Activated T-helper 17 cell treated with anti-CD3 and anti-CD28 coated beads, Interleukin-2, amount 50 U/mL, for 72 hours (primary cell): ENCODE measurements at places on chromosomes 5 and 9.
A peak's percentile ranks its signal among the peaks of the same experiment; 100 is the strongest.

GRCh38 chr5:31221001-31221400 is 27.5 kb downstream of the CDH6 start:
- ATAC-seq: no peak

- no peak for ATAC-seq
Observed at GRCh38 chr9:122333169-122333808, 37.5 kb upstream of the PTGS1 start.

GRCh38 chr9:109579191-109579948 is 81.3 kb upstream of the PTPN3 start:
- no peak for ATAC-seq

DNA sequence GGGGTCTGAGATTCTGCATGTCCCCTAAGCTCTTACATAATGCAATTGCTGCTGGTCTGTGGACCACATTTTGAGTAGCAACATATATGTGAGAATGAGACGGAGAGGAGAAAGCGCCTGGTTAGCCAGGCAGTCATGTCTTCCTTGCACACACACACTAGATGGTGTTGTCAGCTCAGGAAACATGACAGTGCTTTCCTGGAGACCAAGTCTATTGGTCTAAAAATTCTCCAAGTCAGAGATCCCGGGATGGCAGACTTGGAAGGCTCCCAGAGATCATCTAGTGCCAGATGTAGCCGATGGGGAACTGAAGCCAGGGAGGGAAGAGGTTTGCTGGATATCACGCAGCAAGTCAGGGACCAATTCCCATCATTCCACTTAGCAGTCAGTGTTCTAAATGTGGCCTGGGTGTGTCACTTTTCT is 53.4 kb downstream of the GALNT12 start:
- ATAC-seq: no peak

GRCh38 chr5:169133531-169133930 is 167.4 kb downstream of the SLIT3 start:
- ATAC-seq: no peak

DNA sequence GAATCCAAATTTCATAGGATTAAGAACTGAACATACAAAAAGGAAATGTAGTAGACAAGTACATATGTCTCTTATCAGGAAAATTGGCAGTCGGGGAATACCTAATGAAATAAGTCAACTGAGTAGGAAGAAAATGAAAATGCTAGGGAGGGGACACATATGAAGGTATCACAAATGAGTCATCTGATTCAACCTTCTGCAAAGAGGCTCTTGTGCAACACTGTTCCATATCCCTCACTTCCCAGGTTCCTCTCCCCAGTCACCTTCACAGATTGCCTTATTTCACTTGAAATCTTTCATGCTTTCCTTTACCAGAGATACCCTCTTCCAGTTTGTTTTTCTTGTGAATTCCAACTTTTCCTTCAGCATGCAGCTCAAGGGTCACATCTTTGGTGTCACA is 139.0 kb downstream of the RFX3 start:
- ATAC-seq: peak; percentile 39
